ACHN (cell line): ENCODE measurements at places on chromosomes 11 and 22.

DNA sequence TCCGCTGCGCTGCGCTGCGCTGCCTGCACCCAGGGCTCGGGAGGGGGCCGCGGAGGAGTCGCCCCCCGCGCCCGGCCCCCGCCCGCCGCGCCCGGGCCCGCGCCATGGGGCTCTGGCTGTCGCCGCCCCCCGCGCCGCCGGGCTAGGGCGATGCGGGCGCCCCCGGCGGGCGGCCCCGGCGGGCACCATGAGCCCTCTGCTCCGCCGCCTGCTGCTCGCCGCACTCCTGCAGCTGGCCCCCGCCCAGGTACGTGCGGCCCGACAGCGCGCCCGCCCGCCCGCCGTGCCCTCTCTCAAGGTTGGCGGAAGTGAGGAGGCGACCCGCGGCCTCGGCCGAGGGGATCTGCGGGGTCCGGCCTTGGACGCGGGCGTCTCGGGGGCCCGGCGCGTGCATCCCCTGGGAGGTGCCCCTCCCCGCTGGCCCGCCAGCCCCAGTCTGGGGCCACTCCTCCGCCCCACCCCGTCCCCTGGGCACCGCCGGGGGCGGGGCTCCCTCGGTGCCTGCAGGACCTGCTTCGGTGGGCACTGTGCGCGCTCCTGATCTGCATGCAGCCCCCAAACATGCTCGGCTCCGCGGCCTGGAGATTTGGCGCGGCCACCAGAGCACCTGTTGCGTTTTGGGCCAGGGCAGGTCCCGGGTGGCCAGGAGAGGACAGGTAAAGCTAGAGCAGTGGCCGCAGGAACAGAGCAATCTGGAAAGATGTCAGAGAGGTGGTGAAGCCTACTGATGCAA lies 429 bp downstream of the VEGFB start:
- DNase-seq, result peak; percentile 41

DNA sequence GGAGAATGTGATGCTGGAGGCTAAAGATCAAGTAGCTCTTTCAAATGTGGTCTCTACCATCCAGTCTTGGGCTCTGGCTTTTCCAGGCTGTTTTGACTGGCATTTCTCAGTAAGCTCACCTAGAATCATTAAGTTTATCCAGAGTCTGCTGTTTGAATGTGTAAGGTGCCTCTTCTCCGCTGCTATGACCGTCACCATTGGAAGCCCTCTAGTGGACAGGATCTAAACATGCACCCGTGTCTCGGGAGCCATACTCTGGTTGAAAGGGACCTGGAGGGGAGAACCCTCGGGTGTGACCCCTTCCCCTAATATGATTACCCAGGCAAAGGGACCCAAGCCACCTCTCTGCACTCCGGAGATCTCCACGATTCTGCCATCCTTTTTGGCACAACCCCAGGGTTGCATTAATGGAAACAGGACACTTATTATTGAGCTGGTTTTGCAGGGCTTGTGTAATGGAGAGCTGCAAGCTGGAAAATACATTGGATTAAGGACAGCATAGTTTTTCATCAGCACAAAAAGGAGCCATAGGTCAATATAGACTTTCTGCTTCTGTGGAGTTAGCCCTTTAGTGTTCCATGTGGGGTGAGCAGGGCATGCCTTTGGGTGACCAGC lies 191.0 kb upstream of the LARGE1 start:
- DNase-seq, result peak; percentile 20

DNA sequence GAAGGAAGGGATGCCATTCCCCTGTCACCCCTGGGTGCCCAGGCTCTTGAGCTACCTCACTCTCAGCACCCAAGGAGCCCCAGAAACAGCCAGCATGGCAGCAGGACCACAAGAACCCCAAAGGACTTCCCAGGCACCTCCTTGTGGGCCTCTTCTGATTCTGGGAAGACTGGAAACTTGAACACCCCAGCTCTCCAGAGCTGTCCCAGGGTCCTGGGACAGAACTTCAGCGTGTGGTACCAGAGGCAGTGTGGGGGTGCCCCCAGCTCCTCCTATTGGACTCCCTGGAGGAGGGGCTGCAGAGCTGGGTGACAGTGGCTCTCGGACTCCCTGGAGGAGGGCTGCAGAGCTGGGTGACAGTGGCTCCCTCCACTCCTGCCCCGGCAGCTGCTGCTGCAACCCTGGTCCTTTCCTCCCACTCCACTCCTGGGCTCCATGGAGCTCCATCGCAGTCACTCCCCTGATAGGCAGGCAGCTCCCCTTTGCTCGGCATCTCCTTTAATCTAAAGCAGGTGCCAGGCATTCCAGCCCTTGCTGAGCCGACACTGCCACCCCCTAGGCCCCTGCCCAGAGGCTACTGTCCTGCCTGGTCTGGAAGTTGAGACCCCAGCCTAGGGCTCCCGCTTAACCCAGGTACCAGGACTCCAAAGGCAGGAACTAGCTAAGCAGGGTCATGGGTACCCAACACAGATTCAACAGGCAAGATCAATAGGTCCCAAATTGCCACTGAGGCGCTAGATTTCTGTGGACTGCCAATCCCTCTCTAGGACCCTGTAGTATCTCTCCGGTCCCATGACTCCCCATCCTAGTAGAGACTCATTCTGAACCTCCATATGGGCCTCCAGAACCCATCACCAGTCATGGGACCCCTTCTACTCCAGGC lies 2.7 kb downstream of the BCL9L start:
- DNase-seq, result no peak

DNA sequence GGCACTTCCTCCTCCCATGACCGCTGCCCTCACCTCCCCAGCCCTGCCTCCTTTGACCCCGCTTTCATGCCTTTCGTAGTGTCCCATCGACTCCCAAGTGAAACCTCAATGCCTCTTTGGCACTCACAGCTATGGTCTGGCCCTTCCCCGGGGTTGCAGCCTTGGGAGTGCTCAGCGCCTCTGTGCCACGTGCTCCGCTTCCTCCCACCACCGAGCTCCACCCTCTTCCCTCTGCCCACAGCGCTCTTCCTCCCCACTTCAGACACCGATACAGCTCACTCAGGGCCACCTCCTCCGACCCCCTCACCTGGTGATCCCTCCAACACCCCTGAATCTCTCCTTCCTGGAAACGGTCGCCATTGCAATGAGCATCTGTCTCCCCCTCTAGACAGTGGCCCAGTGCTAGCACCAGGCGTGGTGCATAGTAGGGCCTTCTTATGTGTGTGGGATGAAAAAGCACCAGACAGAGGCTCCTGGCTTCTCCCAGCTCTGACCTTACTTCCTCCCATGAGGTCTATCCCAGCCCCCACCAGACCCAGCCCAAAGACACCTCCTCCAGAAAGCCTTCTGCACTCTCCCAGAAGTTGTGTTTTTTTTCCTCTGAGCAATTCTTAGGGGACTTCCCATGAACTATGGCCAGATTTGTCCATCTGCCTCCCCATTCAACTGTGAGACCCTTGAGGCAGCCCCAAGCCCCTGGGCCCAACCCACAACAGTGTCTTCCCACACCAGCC lies 16.4 kb upstream of the SCGB1A1 start:
- DNase-seq, result no peak

GRCh38 chr11:118560806-118561205 lies 4.9 kb downstream of the IFT46 start:
- DNase-seq, result no peak

- DNase-seq, result peak; percentile 40
Observed at GRCh38 chr11:18748766-18749365, 22.9 kb upstream of the IGSF22 start.

GRCh38 chr11:46918083-46918787 lies at the start of gene LRP4:
Gene LRP4 (minus strand): TSS chr11:46918550. CDS start chr11:46918379, 171 bp downstream.
- peak; percentile 46 for DNase-seq
